ENCODE measurements at places on chromosomes 7 and 10. TPM values are rescaled to one million over a fixed set of nuclear protein-coding genes. Genes with fewer than 3 reads are reported as not detected.

Gene STX1A
- polyA plus RNA-seq = 2.7 TPM

Gene ABCA13
- 0.10 TPM for polyA plus RNA-seq

Gene C10orf143
- 3.6 TPM for polyA plus RNA-seq

Gene NFE2L3
- 17.2 TPM for polyA plus RNA-seq

Gene NAT16
- not detected for polyA plus RNA-seq

Gene CFAP69
- polyA plus RNA-seq = not detected

Gene ITPRID1
- polyA plus RNA-seq = not detected

Gene FAM241B
- polyA plus RNA-seq = not detected

Gene RAB19
- polyA plus RNA-seq = not detected

Gene HPSE2
- polyA plus RNA-seq = not detected

Gene MMRN2
- 0.07 TPM for polyA plus RNA-seq

Gene CHAT
- not detected for polyA plus RNA-seq

DNA sequence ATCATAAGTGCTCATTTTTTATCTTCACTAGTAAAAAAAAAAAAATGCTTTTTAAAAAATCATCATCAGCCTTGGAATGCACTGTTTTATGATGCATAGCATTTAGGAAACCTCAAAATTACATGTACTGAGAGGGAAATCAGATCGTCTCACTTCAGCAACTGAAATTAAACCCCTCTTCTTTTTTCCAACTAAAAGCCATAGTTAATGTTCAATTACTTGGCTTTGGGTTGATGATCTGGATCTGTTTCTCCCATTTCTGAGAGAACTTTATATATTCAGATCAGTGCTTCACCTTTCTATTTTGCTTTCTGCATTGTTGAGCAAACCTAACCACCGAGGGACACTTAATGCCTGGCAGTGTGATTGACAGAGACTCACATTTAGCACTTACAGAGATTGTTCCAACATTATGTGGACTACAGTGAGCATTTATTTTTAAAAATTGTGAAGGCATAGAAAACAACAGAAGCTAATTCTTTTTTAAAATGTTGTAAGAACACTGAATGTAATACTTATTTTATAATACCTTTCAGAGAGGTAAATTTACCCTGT is 678.4 kb downstream of the PHTF2 start:
- DNase-seq = no peak

GRCh38 chr10:78471723-78472550 is 438.3 kb downstream of the RPS24 start:
- DNase-seq = no peak

- no peak for DNase-seq
These were observed 29.3 kb downstream of the SLC39A12 start for GRCh38 chr10:17980846-17981565.

- no peak for DNase-seq
These were observed 175.7 kb upstream of the SLC25A13 start for GRCh38 chr7:96497567-96497966.

DNA sequence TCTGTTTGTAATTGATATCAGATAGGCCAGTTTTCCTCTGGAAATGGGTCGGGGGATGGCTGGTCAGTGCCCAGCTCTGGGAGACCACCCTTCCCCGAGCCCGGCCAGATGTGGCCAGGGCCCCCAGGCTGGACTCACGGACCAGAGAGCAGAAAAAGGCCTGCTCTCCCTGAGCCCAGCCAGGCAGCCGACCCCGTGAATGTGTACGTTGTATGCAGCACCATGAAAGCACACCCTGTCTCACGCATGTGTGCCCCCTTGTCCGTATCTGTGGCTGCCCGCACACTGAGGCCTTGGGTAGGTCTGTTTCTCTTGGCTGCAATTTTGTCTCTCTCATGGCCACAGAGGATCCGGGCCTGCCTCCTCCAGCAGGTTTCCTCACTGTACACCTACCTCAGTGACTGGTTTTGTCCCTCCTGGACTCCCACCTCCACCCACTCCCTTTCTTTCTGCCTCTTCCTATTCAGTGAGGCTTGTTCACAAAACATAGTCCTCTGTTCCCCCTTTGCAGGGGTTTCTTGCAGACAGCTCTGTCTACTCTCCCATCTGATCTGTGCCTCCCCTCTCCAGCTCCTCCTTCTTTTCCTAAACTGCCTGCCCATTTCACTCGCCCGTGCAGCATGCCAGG is 23.6 kb upstream of the ANKRD2 start:
- DNase-seq = no peak

- no peak for DNase-seq
These were observed 104.2 kb upstream of the SDK1 start for GRCh38 chr7:3196629-3197400.

DNA sequence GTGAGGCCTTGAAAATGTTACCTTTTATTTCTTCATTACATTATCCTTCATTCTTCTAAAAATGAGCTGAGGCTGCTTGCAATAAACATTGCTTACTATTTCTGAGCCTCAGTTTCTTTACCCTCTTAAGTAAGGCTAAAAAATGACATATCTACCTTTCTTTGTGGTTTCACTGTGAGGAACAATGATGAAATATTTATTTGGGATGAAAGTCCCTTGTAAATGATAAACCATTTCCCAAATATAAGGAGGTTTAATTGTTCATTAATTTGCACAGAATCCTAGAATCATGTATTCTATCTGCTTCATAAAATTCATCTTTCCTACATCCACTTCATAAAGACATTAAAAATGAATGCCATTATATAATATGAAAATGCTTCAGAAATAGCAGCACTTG is 27.9 kb downstream of the ZC3HAV1 start:
- no peak for DNase-seq

DNA sequence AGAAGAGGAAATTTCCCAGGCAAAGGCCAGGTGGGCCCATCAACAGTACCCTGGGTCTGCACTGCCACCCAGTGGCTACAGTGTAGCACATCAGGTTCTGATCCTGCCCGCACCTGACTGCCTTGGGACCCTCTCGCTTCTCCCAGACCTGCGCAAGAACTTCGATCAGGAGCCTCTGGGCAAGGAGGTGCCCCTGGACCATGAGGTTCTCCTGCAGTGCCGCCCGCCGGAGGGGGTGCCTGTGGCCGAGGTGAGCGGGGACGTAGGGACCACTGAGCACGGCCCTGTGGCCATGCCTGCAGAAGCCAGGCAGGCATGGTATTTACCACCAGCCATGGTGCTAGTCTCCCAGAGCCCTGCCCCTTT is 33.9 kb upstream of the SLC29A3 start:
- peak; percentile 16 for DNase-seq

- no peak for DNase-seq
These were observed 98.3 kb downstream of the PDGFA start for GRCh38 chr7:421136-421991.

DNA sequence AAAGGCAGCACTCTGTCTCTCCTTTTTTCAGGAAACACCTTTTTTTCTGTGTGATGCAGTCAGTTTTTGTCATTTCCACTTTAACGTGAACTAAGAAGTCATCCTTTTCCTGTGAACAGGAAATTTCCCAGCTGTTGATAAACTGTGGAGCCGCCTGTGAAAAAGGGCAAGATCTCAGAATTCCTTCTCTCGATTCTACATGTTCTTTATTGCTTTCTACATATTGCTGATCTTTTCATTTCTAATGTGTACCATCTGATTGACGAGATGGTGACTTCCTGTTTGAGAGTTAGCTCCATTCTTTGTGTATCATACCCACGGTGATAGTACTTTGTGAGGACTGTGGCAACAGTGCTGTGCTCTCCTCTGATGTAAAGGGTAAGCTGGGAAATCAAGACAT is 50.4 kb downstream of the ADD3 start:
- DNase-seq = no peak

DNA sequence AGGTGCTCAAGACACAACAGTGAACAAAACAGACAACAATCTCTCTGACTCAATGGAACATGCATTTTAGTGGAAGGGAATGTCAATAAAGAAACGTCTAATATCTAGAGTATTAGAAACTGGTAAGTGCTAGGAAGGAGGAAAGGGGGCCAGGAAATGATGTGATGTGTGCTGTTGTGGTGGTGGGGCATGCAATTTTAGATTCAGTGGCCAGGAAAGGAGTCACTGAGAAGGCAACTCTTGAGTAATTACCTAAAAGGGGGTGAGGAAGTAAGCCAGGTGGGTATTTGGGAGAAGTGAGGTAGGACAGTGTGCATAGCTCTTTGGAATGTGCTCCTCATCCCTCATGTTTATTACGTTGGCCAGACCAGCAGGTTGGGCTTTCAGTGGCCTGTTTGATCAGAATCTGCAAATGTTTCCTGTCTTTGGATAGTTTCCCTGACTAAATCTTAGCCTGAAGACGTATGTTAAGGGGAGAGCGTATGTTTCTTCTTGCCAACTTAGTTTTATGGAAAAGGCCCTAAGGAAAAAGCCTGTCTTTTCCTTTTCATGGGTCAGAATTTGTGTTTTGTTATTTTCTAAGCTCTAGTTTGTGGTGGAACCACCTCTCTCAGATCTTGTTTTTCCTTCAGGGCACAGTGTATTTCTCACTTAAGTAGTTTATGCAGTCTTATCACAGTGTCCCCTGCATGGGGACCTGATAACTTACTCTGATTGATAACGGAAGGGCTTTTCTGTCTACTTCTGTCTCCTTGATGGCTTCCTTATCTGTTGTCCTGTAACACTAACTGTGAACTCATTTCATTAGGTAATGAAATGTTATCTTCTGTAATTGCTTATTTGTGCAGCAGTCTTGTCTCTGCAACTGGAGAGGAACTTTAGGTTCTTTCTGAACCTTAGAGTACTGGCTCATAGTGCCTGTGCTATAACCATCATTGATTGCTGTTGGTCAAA is 203.7 kb downstream of the AUTS2 start:
- no peak for DNase-seq

- no peak for DNase-seq
These were observed 30.8 kb downstream of the ELAPOR2 start for GRCh38 chr7:87028636-87029035.

DNA sequence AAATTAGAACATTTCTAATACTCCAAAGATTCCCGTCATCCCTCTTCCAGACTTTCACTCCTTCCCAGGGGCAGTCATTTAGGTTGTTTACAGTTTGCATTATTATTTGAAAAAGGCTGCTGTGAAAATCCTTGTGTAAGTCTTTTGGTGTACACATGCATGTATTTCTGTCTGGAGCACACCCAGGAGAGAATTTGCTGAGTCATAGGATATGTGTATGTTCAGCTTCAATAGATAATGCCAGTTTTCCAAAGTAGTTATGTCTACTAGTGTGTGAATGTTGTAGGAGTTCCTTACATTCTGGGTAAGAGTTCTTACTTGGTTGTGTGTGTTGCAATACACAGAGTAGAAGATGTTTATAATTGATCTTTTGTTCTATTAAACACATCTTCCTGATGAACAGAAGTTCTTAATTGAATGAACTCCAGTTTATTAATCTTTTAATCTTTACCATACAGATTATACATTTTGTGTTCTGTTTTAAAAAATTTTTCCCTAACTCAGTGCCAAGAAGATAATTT is 25.3 kb downstream of the CROT start:
- no peak for DNase-seq

- no peak for DNase-seq
These were observed 173.5 kb upstream of the RNF32 start for GRCh38 chr7:156466955-156467625.

DNA sequence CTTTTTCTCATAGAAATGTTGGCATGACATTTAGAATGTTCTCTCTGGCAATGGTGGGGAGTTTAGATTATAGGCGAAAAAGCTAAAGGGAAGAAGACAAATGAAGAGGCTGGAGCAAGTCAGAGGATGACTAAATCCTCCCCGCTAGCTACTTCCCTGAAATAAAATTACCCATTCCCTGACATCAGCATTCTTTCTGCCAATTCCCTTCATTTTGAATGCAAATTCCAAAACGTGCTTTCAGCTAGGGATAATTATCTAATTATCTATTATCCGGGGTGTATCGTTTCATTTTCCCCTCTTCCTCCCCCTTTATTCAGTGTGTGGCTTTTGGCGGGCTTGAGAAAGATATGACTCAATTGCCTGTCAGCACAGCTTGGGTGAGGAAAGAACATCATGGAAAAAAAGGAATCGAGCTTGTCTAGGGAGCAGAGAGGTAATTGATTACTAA is 672.3 kb downstream of the TNS3 start:
- DNase-seq = no peak

- no peak for DNase-seq
These were observed 215.5 kb downstream of the SEMA3D start for GRCh38 chr7:84971360-84971759.

GRCh38 chr10:88111294-88111693 is 247.9 kb downstream of the PTEN start:
- DNase-seq = no peak

DNA sequence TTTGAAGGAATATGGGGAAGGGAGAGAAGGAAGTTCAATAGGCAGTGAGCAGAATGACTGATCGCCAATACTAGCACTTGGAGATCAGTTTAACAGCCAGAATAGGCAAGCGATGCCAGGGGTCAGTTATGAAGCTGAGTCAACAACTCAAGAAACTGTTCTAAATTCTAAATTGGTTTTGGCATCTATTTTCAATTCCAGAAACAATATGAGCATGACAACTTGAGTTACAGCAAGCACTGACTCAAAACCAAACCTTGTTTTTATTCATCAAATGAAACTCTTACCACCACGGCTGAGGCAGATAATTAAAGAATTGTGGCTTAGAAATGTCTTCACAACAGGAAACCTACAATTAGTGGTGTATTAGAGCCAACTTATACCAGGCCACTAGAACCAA is 180.5 kb upstream of the ASAH2 start:
- DNase-seq = no peak

GRCh38 chr7:10875080-10875479 is 98.6 kb upstream of the PHF14 start:
- DNase-seq = no peak

- no peak for DNase-seq
These were observed 121.5 kb downstream of the CTTNBP2 start for GRCh38 chr7:117751775-117752174.

DNA sequence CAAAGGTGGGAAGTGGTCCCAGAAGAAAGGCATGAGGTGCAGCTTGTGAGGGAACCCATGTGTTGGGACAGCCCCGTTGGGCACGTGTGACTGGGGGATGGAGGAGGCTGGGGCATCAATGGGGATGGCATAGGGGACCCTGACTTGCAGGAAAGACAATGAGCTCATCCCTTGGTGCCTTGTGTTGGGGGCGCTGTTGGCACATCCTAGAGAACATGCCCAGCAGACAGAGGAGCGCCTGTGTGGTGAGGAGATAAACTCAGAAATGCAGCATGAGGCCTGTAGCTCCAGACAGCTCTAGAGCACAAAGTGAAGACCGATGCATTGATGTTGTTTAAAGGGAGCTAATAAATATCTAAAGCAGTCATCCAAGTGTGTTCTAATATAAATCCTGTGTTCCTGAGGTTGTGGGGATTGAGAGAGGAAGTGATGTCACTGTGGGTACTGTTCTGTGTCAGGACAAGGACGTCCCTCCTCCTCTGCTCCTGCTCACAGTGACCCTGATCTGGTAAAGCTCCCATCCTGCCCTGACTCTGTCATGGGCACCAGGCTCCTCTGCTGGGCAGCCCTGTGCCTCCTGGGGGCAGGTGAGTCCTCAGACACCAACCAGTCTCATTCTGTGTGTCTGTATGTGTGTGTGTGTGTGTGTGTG is 126.1 kb upstream of the PRSS58 start:
- peak; percentile 34 for DNase-seq

DNA sequence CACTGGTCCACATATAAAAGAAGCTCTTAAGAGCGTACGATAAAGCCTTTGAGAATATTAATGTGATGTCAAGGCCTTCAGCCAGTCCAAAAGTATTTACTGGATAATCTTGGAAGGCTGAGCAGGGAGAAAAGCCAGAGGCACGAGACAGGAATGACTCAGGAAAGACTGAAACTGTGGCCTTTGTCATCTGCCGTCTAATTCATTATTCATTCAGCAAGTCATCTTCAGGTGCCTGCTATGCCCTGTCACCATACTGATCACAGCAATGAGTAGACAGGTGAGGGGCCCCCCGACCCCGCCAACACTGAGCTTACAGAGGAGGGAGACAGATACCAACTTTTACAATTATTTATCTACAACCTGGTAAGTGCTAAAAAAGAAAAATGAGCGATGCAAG is 78.9 kb downstream of the VOPP1 start:
- no peak for DNase-seq
